ENCODE measurements at places on chromosomes 5 and 9.
A peak's percentile ranks its signal among the peaks of the same experiment; 100 is the strongest.

- peak; percentile 60 for DNase-seq
Measured at GRCh38 chr5:19837536-19838174, 150.3 kb downstream of the CDH18 start.

- no peak for DNase-seq
Measured at GRCh38 chr9:137470785-137471184, 11.7 kb upstream of the NSMF start.

DNA sequence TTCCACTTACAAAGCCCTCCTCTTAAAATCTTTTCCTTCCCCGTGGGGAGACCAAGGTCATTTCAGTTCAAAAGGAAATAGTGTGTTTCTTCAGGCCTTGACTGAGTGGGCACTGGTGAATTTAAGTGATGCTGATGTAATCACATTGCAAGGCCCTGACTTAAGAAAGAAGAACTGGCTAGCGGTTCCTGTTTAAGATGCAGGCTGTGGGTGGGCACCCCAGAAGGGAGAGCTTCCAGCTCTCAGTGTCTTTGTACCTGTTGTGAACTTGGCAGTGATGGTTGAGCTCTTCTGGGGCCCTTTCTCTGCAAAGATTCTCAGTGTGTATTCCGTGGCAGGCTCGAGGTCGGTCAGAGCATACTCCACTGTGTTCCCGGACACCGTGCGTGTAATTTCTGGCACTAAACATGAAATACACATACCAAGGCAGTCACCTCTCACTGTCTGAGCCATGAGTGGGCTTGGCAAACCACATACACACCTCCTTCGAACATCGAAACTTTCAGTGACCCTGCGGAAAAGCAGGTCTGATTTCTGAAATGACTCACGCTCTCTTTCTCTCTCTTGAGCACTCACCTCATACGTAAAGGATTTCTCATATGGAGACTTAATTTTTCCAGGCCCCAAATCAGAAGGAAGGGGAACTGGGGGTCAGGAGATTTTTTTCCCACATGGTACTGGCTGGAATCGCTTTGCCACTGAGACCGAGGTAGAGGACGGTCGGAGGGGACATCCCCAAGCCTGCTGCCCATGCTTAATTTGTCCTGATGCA lies 81.9 kb downstream of the TNC start:
- DNase-seq, result no peak

DNA sequence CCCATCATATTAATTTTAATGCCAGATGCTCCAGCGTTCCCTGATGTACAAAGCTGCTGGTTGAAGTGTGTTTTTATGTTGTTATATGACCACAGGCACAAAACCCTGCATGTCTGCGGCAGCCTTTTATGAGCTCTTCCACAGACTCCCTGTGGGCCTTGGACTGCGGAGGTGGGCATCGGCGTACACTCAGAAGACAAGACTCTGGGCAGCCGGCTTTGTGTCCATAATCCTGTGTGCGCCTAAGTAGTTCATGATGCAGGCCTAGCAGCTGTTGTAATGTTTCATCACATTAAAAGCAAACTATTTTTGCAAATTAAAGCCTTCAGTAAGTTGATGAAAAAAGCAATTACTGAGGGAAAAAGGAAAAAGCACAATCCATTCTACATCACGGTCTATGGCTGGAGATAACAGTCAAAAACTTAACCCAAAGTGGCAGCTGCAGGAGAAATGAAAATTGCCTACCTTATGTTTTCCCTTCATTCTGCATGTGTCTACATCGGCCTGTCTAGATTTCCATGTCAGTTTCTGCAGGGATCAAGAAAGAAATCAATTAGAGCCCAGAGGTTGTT lies 78.8 kb downstream of the SEMA6A start:
- DNase-seq, result no peak

GRCh38 chr9:69585571-69585970 lies 86.6 kb downstream of the APBA1 start:
- no peak for DNase-seq

- DNase-seq, result no peak
Measured at GRCh38 chr9:7811677-7812076, 12.1 kb upstream of the DMAC1 start.

GRCh38 chr5:135986891-135987401 lies 32.2 kb upstream of the LECT2 start:
- DNase-seq, result no peak

- DNase-seq, result no peak
Measured at GRCh38 chr5:150092159-150092787, 5.9 kb upstream of the CSF1R start.

DNA sequence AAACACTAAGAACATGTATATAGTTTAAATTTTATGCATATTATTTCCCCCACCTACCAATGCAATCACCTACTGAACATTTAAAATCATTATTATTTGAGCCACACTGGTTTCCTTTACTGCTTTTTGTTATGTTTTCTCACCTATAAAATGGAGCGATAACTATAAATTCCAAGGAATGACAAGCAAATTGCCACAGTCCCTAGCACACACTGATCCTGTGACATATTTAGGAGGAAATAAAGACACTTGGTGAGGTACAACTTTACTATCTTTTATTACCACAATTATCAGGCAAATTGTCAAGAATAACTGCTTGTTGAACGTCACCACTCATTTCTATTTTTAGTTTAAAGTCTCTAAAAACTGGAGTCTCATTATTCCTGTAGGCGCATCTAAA lies 1693.6 kb downstream of the EFNA5 start:
- DNase-seq, result no peak
